Activated effector memory CD4-positive, alpha-beta T cell treated with Interleukin-2 at 50 U/mL for 16 hours (primary cell): ENCODE measurements at places on chromosomes 6 and 20.

DNA sequence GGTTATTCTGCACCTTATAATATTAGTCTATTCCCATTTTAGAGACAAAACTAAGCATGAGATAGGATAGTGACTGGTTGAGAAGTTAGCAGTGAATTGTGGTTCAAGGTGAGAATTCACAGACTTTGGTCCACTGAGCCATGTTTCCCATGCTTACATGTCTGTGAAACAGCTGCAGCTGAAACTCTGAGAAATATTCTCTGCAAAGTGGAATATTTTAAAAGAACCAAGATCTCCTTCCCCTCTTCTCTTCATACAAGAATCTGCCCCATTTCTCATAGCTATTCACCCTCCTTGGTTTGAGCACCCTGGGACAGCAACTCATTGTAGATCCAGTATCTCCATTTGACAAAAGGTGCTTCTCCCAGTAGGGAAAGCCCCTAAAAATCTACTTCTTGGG lies 70.2 kb upstream of the TMEM170B start:
- DNase-seq = no peak

- no peak for DNase-seq
Observed at GRCh38 chr6:95574811-95575210, 2.5 kb upstream of the MANEA start.

GRCh38 chr6:92589996-92590395 lies 829.4 kb downstream of the EPHA7 start:
- DNase-seq = no peak

GRCh38 chr20:38674765-38675133 lies 49.5 kb upstream of the SLC32A1 start:
- DNase-seq = no peak

DNA sequence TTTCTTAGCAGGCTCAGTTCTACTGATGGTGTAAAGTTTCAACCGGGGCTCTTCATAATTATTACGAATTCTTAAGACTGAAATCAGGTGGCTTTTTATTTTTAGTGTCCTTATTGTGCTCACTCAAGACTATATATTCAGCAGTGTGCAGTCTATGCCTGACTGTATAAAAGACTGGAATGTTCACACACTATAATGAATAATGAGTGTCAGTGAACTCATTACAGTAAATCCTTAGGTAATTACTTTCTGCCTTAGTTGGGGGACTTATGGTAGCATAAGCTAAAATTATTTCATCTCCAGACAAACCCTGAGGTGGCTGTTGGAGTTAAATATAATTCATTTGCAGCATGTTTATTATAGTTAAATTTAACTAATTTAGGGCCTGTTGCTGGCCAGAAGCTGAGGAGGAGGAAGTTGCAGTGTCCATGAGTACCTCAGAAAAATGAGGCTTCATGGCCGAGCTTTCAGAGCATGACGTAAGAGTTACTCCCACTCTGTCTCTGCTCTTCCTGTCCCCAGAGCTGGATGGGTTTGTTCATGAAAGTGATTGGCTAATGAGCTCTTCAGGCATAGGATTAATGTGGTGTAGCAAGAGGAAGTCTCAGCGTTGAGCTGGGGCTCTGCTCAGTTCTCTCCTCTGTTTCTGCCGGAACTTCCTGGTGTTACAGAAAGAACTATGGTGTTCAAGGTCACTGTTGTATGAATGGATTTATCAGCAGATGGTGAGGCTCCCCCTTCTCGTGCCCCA lies 335.7 kb downstream of the NRN1 start:
- DNase-seq = no peak

- no peak for DNase-seq
Observed at GRCh38 chr6:168282985-168283685, 36.4 kb downstream of the DACT2 start.

DNA sequence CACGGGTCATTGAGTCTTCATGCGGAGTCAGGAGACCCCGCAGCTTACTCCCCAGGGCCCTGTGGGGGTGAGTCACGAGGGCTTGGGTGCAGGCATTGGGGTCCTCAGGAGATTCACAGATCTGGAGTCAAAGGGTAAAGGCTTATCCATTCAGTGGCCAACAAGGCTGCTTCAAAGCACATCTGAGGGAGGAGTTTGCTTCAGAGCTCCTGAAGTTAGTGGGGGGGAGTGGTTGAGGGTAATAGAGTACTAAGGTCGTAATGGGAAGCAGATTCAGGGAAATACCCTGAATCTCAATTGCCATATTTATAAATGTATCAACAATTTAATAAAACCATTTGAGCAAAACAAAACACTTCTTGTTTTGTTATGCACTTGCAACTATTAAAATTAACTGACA lies 37.3 kb downstream of the SH3BGRL2 start:
- no peak for DNase-seq

- DNase-seq = no peak
Observed at GRCh38 chr6:150299873-150300485, 68.8 kb upstream of the IYD start.

GRCh38 chr20:57658833-57659516 lies 38.7 kb upstream of the ZBP1 start:
- DNase-seq = no peak

GRCh38 chr6:75882734-75883133 lies 133.7 kb downstream of the MYO6 start:
- DNase-seq = no peak

DNA sequence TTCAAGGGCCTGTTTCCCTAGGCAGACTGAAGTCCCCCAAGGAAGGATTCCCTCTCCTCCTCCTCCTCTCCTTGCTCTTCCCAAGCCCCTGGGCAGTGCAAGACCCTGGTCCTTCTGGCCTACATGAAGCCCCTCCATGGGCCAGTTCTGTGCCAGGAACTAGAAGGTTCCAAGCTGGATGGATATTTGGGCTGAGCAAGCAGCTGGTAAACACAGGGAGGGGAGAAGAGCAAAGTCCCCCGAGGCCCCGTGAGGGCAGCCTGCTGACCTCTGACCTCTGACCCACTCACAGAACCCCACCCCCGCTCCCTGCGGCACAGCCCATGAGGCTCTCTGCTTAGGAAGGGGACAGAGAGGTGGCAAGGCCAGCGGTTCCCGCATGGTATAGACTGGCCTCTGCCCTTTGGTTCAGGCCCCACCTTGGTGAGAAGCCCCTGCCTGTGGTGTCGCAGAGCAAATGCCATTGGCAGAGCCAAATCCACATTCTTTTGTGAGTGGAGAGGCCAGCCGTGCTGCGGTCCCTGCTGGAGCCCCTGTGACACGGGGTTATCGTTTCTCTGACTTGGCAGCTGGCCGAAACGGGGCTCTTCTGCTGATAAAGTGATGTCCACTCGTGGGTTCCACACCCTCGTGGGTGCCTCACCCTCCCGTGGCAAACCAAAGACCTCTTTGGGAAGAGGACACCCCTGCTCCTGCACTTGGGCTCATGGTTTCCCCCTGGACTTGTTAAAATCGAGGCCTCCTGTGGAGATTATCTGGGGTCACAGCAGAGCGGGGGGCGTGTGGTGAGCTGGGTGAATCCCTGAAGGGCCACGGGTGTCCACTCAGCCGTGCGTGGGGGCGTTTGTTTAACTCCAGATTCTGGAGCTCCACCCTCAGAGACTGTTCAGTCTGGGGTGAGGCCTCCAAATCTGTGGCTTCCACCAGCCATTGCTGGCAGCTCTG lies 2.1 kb upstream of the CHRNA4 start:
- no peak for DNase-seq

GRCh38 chr20:19828232-19828631 lies 70.2 kb downstream of the RIN2 start:
- DNase-seq = no peak

DNA sequence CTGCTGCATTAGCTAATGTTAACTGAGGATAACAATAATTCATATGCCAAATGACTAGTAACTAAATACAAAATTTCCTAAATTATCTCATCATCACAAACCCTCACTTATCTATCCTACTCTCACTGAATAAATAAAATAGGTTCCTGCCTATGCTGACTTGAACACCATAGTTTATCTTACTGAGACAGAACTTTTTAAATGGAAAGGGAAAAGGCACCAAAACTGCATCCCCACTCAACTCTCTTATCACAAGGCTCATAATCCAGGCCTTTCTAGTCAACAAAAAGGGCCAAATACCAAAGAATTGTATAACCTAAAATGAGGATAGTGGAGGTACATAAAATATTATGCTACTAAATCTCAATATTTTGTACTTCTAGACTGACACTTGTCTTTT lies 23.1 kb downstream of the OSTM1 start:
- DNase-seq = no peak
